ENCODE measurements at places on chromosomes 2 and 18.

GRCh38 chr2:40639320-40639719 lies 187.4 kb upstream of the SLC8A1 start:
- peak; percentile 94 for DNase-seq

DNA sequence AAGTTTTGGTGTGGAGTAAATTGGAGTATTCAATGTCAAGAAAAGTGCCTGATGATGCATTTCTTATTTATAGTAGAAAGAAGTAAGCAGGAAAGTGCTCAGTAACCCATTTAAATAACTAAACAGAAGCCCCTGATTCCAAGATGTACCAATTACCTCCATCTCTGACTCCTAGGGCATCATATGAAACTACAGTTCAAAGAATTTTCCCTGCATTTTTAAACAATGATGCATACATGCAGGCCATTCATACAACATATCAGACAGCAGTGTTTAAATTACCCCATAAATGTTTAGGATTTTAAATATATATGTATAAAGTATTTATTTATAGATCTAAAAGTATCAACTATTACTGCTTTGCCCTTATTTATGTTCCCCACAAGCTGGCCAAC lies 36.2 kb downstream of the FTCDNL1 start:
- no peak for DNase-seq

DNA sequence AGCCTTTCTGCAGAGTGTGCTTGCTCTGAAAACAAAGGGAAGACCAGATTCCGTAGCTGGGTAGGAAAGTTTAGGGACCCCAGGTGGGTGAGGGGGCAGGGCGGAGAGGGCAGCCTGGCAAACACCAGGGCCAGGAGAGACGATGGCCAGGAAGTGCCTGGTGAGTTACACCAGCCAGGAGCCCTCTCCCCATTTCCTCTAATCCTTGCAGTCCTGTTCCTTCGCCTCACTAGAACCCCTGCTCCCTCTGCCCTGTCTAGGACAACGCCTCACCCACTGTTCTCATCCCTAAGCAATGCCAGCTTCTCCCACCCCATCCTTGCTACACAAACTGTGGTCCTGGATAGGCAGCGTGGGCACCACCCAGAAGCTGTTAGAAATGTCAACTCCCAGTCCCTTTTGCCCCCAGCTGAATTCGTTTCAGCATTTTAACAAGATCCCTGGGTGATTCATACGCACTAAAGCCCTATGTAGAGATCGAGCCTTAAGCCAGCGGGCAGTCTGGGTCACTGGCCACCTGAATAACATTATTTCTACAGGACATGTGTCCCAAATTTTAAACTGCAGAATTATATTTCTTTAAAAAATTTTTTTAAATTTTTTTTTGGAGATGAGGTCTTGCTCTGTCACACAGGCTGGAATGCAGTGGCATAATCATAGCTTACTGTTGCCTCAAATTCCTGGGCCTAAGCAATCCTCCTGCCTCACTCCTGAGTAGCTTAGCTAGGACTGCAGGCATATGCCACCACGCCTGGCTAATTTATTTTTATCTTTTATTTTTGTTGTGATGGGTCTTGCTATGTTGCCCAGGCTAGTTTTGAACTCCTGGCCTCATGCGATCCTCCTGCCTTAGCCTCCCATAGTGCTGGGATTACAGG lies 10.9 kb downstream of the WIPF1 start:
- no peak for DNase-seq

DNA sequence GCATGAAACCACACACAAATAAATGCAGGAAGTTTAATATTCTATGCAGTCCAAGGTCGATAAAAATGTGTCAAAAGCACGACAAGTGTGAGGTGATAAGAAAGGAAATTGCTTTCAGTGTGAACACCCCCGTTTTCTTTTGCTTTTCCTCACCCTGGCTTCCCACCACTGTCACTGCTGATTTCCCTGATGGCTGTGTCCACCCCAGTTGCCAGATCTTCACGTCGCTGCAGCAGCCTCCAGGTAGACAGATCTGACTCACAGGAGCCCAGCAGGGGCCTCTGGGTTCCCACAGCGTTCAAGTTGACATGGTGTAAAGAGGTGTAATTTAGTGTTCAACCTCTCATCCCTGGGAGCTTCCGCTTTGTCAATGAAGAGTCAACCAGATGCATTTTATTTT lies 128.0 kb upstream of the TACR1 start:
- DNase-seq, result no peak

GRCh38 chr18:34121200-34121721 lies 103.5 kb downstream of the NOL4 start:
- no peak for DNase-seq

Data from muscle of leg (tissue), 16 donors.